ENCODE measurements at places on chromosomes 7 and 10.

GRCh38 chr10:13234172-13234571, at the start of gene UCMA:
Gene UCMA (minus strand): TSS chr10:13234374. CDS start chr10:13234258, 116 bp downstream.
- H3K27ac ChIP-seq, result no peak within 1 kb of the TSS
- DNase-seq, result no peak
- H3K27me3 ChIP-seq, result no peaks in the 10 kb centered on the region
- H3K4me1 ChIP-seq, result peaks cover 5% of the 10 kb centered on the region
- no peaks in the 10 kb centered on the region for H3K36me3 ChIP-seq
- H3K4me3 ChIP-seq, result no peak within 1 kb of the TSS

DNA sequence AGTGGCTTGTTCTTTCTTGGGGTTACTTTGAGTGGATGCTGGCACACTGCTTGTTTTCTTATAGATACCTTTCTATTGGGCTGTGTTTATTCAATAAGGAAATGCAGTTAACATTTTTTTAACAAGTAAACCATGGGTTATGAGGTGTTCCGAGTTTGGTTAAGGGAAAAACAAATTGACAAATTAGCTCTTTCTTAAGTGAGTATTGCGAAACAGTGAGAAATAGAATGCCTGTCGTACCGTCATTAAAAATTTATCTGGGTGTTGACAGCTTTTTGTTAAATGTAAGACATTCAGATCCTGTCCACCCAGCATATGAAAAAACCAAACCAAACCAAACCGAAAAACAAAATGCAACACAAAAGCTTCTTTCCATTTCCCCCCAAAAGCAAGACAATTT, 6.2 kb downstream of the CUX1 start:
- H3K27ac ChIP-seq, result peak overlapping the region; percentile 16
- H3K27me3 ChIP-seq, result no peaks in the 10 kb centered on the region
- no peak overlapping the region for H3K4me3 ChIP-seq
- H3K36me3 ChIP-seq, result peaks cover 6% of the 10 kb centered on the region
- H3K4me1 ChIP-seq, result peaks cover 68% of the 10 kb centered on the region

DNA sequence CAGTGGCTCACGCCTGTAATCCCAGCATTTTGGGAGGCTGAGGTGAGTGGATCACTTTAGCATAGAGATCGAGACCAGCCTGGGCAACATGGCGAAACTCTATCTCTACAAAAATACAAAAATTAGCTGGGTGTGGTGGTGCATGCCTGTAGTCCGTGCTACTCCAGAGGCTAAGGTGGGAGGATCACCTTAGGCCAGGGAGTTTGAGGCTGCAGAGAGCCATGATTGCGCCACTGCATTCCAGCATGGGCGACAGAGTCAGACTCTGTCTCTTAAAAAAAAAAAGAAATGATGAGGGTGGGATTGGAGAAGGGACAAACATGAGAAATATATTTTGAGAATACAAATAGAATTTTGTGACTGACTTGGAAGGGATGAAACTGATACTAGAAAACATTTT, 76.9 kb downstream of the SHOC2 start:
- peaks cover 4% of the 10 kb centered on the region for H3K4me1 ChIP-seq
- no peak overlapping the region for H3K27ac ChIP-seq
- H3K27me3 ChIP-seq, result no peaks in the 10 kb centered on the region
- H3K36me3 ChIP-seq, result peaks cover 15% of the 10 kb centered on the region

GRCh38 chr10:31209478-31209877, 109.5 kb upstream of the ZEB1 start:
- H3K36me3 ChIP-seq, result no peaks in the 10 kb centered on the region
- H3K4me1 ChIP-seq, result no peaks in the 10 kb centered on the region
- H3K27me3 ChIP-seq, result peaks cover 2% of the 10 kb centered on the region
- no peak for DNase-seq

DNA sequence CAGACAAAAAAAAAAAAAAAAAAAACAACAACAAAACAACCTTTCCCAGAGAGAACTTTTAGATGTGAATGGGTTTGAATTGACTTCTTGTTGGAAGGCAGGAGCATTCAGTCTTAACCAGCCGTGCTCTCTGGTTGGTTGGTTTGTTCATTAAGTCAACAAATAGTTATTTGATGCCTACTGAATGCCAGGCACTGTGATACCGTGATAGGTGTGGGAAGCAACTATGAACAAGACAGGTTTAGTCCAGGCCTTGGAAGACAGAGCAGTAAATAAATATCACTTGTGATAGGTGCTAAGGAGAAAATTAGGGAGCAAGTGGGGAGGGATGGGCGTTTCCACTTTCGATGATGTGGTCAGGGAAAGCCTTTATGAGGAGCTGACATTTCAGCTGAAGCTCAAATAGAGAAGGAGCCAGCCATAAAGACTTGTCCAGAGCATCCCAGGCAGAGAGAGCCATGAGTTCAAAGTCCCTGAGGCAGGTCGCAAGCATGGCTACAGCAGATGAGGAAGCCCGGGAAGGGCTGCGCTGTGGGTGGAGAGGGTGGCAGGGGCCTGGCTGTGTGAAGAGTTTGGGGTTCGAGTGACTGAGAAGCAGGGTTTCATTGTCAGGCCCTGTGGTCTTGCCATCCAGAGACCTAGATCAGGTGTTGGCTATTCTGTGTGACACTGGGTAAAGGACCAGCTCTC, 8.0 kb downstream of the TSPAN15 start:
- H3K4me1 ChIP-seq, result peaks cover 6% of the 10 kb centered on the region
- no peaks in the 10 kb centered on the region for H3K27me3 ChIP-seq
- no peak overlapping the region for H3K27ac ChIP-seq
- no peaks in the 10 kb centered on the region for H3K36me3 ChIP-seq

GRCh38 chr7:24574386-24574785, 1.1 kb downstream of the PALS2 start:
- H3K27me3 ChIP-seq, result peaks cover 30% of the 10 kb centered on the region
- peak overlapping the region; percentile 77 for H3K27ac ChIP-seq
- peak overlapping the region; percentile 88 for H3K4me3 ChIP-seq
- peaks cover 23% of the 10 kb centered on the region for H3K4me1 ChIP-seq
- DNase-seq, result no peak

DNA sequence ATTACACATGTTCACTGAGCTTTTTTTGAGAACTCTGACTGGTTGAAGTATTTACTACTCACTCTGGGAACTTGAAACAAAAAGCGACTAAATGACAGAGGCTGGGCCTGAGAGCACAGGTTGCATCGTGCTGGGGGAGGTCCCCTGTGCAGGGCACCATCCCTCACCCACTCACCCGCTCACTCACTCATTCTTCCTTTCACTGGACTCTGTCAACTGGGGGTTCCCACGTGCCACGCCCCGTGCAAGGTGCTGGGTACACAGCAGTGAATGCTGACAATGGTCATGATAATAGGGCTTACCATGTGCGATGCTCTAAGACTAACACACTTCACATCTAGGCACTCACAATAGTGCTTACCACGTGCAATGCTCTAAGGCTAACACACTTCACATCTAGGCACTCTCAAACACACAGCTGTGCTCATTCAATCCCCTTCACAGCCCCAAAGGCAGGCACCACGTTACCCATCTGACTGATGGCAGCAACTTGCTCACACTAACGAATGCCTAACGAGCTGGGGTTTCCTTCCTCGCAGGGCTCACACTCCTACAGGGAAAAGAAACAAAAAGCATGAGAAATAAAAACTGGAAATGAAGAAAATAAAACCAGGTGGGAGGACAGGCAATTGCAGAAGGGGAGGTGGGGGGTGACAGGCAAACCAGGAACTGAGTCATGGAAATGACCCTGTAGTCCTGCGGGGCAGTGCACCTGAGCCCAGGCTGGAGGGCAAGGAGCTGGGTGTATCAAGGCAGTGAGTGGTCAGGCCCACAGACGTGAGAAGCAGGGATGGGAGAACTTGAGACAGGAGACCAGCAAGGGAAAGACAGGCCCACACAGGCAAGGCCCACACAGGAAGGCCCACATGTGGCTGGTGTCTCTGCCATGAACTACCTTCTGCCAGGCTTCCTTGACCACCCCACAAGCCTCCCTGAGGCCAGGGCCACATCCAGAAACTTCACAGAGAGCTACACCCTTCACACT, 147.0 kb upstream of the FAM20C start:
- H3K36me3 ChIP-seq, result no peaks in the 10 kb centered on the region
- H3K27ac ChIP-seq, result no peak overlapping the region
- H3K4me3 ChIP-seq, result no peak overlapping the region
- H3K4me1 ChIP-seq, result peaks cover 1% of the 10 kb centered on the region

DNA sequence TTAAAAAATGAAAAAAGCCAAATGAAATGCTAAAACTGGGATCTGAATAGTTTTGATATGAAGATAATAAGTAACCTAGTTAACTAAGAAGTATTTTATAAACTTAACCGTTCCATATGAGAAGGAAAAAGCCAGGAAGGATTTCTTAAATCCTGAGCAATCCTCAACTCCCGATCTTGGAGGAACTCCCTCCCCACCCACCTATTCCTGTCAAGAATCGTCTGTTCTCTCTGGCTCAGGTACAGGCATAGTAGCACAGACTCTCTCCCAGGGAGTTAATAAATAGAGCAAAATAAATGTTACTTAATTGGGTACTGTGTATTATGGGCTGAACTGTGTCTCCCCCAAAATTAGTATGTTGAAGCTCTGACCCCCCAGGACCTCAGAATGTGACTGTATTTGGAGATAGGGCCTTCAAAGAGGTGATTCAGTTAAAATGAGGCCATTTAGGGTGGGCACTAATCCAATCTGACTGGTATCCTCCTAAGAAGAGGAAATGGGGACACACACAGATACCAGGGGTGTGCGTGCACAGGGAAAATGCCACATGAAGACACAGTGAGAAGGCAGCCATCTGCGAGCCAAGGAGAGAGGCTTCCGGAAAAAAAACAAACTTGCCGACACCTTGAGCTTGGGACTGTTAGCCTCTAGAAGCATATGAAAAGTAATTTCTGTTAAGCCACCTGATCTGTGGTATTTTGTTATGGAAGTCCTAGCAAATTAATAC, 28.7 kb downstream of the PUS7 start:
- DNase-seq, result no peak
- peaks cover 6% of the 10 kb centered on the region for H3K4me1 ChIP-seq
- no peak overlapping the region for H3K4me3 ChIP-seq
- H3K27ac ChIP-seq, result no peak overlapping the region
- peaks cover 2% of the 10 kb centered on the region for H3K36me3 ChIP-seq

DNA sequence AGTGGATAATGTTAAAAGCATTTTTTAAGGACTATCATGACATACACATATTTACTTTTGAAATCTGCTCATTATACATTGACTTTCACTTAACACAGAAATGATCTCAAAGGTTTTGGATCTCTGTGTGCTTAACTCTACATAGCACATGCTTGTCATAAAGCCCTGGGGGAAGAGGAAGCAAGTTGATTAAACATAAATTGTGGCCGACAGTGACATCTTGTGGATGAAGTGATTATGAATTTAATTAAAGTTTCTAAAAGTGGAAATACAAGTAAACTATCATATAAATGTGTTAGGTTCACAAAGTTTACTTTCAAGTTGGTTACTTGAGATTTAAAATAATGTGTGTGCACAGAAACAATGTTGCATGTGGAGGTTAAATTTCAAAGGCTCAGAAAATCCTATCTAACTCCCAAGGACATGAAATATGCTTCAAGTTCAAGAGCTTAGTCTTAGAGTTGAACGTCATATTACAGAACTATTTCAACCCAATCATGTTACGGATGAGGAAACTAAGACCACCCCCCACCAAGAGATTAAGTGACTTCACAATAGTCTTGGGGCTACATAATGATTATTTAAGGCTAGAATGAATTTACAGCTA, 1247.8 kb downstream of the GATA3 start:
- no peak overlapping the region for H3K27ac ChIP-seq
- no peak overlapping the region for H3K4me3 ChIP-seq
- peaks cover 20% of the 10 kb centered on the region for H3K27me3 ChIP-seq
- peaks cover 11% of the 10 kb centered on the region for H3K4me1 ChIP-seq
- no peak for DNase-seq
- H3K36me3 ChIP-seq, result no peaks in the 10 kb centered on the region

- peak; percentile 76 for DNase-seq
- peak within 1 kb of the TSS; percentile 99 for H3K4me3 ChIP-seq
- peaks cover 54% of the 10 kb centered on the region for H3K27me3 ChIP-seq
- H3K36me3 ChIP-seq, result no peaks in the 10 kb centered on the region
- peak within 1 kb of the TSS; percentile 84 for H3K27ac ChIP-seq
Observed at GRCh38 chr10:31318854-31319601, at the start of gene ZEB1. Gene ZEB1 (plus strand): TSS chr10:31319216. CDS start chr10:31319235, 19 bp downstream.

Measured in mesothelial cell of epicardium (in vitro differentiated cells).